Activated T-helper 1 cell treated with anti-CD3 and anti-CD28 coated beads, Interleukin-12 subunit alpha, Interleukin-12 subunit beta, Interleukin-2, Interleukin-4 antibody, amounts not matched to agents 30 ng/mL and 10 ng/mL and 1 ng/mL, durations not matched to agents 14 hours and 24 hours and 36 hours (primary cell): ENCODE measurements at places on chromosomes 7 and 10.

GRCh38 chr7:65457705-65458104 lies 84.0 kb downstream of the ZNF92 start:
- DNase-seq, result no peak

- no peak for DNase-seq
Measured at GRCh38 chr10:31242902-31243301, 76.1 kb upstream of the ZEB1 start.

GRCh38 chr7:46774515-46774914 lies 807.4 kb downstream of the TNS3 start:
- DNase-seq, result no peak

DNA sequence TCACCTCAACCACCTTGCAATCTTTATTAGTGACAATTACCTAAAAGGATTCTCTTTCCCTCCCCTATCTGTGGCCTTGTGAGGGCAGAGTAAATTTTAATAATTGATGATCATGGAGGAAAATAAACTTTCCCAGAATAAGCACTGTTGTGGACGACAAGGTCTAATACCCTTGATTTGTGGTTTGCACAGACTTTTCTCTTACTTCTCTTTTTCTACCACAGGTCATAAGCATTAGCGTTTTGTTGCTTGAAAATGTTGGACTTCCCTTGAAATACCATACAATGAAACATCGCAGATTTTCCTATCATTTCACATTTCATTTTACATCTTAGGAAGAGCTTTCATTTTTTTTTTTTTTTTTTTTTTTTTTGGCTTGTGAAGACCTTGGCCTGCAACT lies 188.1 kb upstream of the TMEM72 start:
- no peak for DNase-seq

- DNase-seq, result no peak
Measured at GRCh38 chr7:74027683-74028320, at the start of gene ELN. Gene ELN, plus strand, starts transcription at chr7:74028173. Its CDS starts 15 bp downstream, at chr7:74028188.

DNA sequence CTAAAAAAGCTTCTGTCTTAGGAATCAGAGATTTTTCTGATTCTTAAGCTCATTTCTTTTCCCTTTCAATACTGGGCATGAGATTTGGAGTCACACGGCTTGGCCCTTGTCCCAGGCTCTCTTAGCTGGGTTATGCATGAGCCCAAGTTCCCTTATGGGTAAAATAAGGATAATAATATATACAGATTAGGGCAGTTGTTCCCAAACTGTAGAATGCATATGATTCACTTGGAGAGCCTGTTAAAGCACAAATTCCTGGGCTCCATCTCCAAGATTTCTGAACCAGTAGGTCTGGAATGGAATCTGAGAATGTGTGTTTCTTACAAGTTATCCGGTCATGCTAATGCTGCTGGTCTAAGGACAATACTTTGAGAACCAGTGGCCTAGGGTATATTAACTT lies 154.0 kb downstream of the REEP3 start:
- no peak for DNase-seq
